Suppressor macrophage (primary cell): ENCODE measurements at places on chromosomes 13 and 19.
A peak's percentile ranks its signal among the peaks of the same experiment; 100 is the strongest.

DNA sequence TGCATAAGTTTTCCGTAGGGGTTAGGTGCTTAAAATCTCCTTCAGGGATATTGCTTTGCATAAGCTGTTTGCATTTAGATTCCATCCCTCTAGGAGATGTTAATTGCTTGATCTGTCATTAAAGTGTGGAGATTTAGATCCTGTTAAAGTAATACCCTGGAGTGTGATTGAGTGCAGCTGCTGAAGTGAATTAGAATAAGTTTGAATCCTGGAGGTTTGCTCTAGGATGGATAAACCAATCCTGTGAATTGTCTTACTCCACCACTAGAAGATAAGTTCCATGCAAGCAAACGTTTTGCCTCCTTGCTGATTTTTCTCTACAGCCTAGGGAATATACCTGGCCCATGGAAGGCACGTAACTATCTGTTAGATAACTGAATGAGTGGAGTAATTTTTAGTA, 1487.2 kb upstream of the PRR20A start:
- DNase-seq = no peak

GRCh38 chr19:56806639-56807038, 33.9 kb downstream of the PEG3 start:
- DNase-seq = no peak

GRCh38 chr13:63999614-64000305, 2584.1 kb upstream of the PCDH20 start:
- DNase-seq = no peak

- no peak for DNase-seq
Observed at GRCh38 chr13:42602906-42603305, 29.0 kb downstream of the TNFSF11 start.

DNA sequence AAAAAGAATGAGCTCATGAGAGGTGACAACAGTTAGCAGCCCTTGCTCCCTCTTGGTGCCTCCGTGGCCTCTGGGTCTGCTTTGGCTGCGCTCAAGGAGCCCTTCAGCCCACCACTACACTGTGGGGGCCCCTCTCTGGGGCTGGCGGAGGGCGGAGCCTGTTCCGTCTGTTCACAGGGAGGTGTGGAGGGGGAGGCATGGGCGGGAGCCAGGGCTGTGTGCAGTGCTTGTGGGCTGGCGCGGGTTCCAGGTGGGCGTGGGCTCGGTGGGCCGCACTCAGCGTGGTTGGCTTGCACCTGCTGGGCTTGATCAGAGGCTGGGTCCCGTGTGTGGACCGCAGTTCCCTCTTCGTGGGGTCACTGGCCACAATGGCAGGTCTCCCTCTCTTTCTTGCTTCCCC, 953.4 kb upstream of the PRR20A start:
- DNase-seq = no peak

DNA sequence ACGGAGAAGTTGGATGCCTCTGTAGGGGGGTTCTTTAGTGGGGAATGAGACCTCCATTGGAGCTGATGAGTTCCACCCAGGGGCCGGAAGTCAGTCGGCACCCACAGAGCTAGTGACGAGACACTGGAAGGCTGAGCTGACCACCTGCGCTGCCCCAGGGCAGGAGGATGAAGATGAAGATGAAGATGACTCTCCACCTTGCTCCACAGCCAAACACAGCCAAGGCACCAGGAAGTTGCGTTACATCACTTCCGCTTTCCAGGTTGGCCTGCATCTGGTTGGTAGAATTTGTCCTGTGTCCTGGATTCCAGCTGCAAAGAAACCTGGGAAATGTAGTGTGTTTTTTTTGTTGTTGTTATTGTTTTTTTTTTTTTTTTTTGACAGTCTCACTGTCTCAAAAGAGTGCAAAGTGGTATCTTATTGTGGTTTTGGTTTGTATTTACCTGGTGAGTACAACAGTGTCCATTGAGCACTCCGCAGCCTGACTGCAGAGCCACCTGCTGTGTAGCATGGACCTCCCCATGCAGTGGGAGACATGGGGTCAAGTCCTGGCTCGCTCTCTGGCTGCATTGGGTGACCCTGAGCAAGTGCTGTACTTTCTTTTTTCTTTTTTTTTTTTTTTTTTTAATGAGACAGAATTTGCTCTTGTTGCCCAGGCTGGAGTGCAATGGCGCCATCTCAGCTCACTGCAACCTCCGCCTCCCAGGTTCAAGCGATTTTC, 1.9 kb downstream of the TBC1D17 start:
- DNase-seq = peak; percentile 57

- no peak for DNase-seq
Observed at GRCh38 chr13:27338816-27339215, 68.2 kb downstream of the RASL11A start.

- DNase-seq = no peak
Observed at GRCh38 chr13:97431171-97431764, 2.7 kb upstream of the RAP2A start.

- no peak for DNase-seq
Observed at GRCh38 chr13:107582171-107582570, 633.2 kb downstream of the LIG4 start.

DNA sequence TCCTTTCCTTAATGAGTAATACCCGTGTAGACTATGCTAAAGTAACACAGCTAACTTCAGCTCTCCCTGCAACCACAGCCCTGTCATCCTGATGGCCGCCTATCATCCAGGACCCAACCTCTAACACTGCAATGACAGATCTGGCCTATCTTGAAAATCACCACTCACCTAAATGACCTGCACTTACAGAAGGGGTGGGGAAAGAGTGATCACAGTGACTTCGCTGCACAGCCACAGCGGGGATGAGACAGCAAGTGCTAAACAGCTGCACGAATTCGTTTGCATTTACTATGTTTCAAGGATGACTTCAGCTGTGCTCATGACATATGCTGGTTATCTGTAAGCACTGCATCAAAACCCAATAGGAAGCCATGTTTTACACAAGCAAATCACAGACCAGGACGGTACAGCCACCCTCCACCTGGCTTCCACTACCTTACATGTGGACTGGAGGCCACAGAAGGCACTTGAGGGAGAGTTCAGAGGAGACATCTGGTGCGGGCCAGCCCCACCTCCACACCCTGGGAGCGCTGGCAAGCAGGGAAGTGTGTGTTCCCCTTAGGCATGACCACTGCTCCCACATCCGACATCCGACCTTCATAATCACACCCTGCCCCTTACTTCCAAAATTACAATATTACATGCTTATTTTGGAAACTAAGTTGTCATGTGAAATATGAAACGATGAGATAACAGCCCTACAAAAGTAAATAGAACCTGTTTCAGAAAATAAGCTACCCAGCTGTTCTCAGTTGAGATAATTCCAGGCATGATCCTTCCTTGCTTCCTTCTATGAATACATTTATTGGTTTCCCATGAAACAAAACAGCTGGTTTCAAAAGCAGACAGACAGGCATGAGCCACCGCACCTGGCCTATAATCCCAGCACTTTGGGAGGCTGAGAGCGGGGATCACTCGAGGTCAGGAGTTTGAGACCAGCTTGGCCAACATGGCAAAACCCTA, 95.7 kb downstream of the STK24 start:
- no peak for DNase-seq

GRCh38 chr13:29081036-29081435, 260.9 kb downstream of the MTUS2 start:
- peak; percentile 45 for DNase-seq

GRCh38 chr13:103694033-103694432, 627.8 kb upstream of the SLC10A2 start:
- DNase-seq = no peak

- DNase-seq = no peak
Observed at GRCh38 chr13:33757713-33758112, 60.2 kb upstream of the RFC3 start.

GRCh38 chr19:50510121-50510670, 795 bp downstream of the JOSD2 start:
- no peak for DNase-seq

GRCh38 chr13:48603375-48603774, 50.4 kb upstream of the CYSLTR2 start:
- DNase-seq = no peak

GRCh38 chr13:47796816-47797215, 204.3 kb downstream of the SUCLA2 start:
- no peak for DNase-seq

DNA sequence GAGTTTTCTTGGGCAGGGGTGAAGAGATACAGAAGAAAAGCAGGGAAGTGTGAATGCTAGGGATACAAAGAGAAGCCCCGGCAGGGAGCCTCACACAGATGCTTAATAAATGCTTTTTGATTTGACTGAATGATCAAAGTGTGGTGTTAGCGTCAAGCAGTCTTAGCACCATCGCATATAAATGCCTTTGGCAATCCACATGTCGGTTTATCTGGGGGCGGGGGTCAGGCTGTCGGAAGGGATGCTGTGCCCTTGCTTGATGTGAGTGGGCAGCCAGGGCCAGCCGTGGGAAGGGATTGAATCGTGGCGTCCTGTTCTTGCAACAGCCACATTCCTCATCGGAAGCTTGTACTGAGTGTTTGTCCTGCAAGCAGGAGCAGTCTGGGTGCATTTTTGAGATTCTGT, 173.1 kb downstream of the LACC1 start:
- no peak for DNase-seq

GRCh38 chr13:22372261-22372660, 701.4 kb downstream of the FGF9 start:
- no peak for DNase-seq

DNA sequence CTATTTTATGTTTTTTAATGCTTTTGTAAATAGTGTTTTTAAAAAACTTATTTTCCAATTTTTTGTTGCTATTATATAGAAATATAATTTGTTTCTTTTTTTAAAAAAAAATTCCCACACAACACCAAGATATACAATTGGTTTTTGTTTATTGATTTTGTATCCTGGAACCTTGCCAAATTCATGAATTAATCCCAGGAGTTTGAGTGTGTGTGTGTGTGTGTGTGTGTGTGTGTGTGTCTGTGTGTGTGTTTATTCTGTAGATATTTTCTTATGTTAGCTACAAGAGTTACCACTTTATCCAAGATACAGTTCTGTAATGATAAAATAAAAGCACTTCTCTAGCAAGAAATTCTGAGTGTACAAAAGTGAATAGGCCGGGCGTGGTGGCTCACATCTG, 7.6 kb downstream of the TPRX1 start:
- DNase-seq = no peak

DNA sequence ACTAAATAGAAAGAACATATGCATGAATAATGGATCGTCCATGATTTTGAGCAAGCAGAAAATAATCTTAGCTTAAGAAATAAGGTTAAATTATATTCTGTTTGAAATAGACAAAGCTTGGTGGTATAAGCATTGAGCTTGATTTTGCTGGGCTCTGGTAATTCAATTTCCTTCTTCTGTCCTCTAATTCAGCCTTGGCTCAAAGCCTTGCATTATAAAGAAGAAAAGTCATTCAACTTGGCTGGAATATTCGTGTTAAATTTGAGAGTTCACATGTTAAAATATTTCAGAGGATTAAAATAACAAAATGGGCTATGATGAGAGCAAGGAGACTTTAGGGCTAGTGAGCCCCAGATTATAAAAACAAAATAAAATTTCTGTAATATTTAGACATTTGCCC, 415.4 kb upstream of the PCDH20 start:
- DNase-seq = no peak

DNA sequence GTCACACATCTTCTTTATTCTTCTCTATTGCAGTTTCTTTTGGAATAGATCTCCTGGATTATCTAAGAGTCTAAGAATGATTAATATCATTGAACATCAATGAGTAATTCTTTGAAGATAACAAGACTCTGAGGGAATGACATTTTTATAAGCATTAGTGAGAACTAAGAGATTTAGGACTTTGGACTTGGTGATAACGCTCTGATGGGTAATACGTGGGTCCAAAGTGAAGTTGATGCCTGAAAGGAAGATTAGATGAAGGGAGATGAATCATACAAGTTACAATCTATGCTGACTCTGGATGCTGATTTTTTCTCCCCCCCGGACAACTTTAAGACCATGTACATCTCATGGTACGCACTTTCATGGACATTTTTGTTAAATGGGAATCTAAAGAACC, 364.5 kb downstream of the GPC5 start:
- DNase-seq = no peak

- no peak for DNase-seq
Observed at GRCh38 chr13:98752467-98753290, at the start of gene SLC15A1. Gene SLC15A1, minus strand, starts transcription at chr13:98752672. Its CDS starts 74 bp downstream, at chr13:98752598.

DNA sequence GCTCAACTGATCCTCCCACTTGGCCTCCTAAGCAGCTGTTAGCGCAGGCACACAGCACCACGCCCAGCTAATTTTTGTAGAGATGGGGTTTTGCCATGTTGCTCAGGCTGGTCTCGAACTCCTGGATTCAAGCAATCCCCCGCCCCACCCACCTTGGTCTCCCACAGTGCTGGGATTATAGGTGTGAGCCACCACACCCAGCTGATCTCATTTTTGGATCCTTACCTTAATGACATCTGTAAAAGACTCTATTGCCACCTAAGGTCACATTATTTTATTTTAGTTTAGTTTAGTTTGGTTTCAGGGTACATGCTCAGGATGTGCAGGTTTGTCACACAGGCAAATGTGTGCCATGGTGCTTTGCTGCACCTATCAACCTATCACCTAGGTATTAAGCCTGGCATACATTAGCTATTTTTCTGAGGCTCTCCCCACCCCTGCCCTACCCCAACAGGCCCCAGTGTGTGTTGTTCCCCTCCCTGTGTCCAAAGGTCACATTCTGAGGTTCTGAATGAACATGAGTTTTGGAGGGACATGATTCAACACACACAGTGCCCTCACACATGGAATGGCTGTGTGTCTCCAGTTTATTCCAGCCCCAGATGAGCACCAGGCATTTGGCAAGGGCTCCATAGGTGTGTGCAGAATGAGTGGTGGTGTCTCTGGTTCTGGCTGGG, 1.3 kb downstream of the OR10H5 start:
- DNase-seq = no peak

- no peak for DNase-seq
Observed at GRCh38 chr13:109812382-109812781, 26.0 kb upstream of the IRS2 start.

DNA sequence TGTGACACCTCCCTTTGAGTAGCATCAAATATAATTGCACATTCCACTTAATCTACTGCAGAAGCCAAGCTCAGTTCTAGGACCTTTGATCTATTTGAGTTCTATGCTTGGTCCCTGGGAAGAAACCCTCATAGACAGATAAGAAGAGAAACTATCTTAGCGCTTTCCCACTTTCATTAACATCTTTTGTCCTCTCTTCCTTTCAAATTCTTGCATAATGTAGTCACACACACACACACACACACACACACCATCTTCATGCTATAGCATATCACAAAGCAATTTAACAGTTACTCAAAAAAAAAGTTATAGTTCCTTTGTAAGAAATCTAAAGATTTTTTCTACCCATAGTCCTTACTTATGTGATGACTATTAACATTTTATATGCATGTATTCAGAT, 735.9 kb upstream of the PCDH9 start:
- DNase-seq = no peak

DNA sequence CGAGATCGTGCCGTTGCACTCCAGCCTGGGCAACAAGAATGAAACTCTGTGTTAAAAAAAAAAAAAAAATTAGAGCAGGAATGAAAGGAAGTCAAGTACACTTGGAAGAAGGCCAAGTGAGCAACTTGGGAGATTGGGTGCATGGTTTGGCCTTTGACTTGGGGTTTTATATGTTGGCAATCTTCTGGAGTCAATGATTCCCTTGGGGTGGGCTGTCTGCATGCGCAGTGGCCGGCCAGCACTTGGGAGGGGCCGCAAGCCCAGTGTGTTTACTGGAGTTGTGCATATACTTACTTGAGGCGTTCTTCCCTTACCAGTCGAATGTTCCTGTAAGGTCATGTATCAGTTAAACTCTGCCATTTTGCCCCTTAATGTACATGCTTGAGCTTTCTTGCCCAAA, 103.9 kb downstream of the FAM216B start:
- DNase-seq = no peak

GRCh38 chr13:64529874-64530485, 2700.2 kb downstream of the PCDH9 start:
- peak; percentile 36 for DNase-seq

- no peak for DNase-seq
Observed at GRCh38 chr13:65606622-65607021, 1623.5 kb downstream of the PCDH9 start.
